CD14-positive monocyte (primary cell): ENCODE measurements at places on chromosomes 4 and X.

DNA sequence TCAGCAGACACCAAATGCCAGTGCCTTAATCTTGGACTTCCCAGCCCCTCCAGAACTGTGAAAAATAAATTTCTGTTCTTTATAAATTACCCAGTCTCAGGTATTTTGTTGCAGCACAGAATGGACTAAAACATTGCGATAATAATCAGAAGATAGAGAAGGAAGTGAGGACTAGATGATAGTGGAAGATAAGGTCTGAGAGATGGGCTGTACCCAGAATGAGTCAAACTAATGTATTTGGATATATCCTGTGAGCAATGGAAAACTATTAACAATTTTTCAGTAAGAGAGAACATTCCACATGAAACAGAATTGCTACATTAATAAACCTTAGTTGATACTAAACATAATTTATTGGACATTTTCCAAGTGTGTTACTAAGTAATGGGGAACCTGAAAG lies 93.3 kb downstream of the FANCB start:
- no peak for DNase-seq

DNA sequence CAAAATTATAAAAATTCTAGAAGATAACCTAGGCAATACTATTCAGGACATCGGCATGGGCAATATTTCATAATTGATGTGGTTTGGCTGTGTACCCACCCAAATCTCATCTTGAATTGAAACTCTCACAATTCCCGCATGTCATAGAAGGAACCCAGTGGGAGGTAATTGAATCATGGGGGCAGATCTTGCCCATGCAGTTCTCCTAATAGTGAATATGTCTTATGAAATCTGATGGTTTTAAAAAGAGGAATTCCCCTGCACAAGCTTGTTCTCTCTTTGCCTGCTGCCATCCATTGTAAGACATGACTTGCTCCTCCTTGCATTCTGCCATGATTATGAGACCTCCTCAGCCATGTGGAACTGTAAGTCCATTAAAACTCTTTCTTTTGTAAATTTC lies 77.7 kb downstream of the DDX60 start:
- DNase-seq, result no peak

- no peak for DNase-seq
These were observed 48.8 kb downstream of the PTCHD1 start for GRCh38 chrX:23383411-23383810.

GRCh38 chr4:184503869-184504300 lies 29.5 kb upstream of the IRF2 start:
- peak; percentile 85 for DNase-seq

GRCh38 chr4:70844180-70844579 lies 4.5 kb upstream of the GRSF1 start:
- no peak for DNase-seq

- no peak for DNase-seq
These were observed 144.1 kb downstream of the PDGFC start for GRCh38 chr4:156827519-156827918.

- no peak for DNase-seq
These were observed 20.3 kb upstream of the HGFAC start for GRCh38 chr4:3421470-3421869.

GRCh38 chrX:3697701-3698279 lies 15.7 kb downstream of the PRKX start:
- no peak for DNase-seq

DNA sequence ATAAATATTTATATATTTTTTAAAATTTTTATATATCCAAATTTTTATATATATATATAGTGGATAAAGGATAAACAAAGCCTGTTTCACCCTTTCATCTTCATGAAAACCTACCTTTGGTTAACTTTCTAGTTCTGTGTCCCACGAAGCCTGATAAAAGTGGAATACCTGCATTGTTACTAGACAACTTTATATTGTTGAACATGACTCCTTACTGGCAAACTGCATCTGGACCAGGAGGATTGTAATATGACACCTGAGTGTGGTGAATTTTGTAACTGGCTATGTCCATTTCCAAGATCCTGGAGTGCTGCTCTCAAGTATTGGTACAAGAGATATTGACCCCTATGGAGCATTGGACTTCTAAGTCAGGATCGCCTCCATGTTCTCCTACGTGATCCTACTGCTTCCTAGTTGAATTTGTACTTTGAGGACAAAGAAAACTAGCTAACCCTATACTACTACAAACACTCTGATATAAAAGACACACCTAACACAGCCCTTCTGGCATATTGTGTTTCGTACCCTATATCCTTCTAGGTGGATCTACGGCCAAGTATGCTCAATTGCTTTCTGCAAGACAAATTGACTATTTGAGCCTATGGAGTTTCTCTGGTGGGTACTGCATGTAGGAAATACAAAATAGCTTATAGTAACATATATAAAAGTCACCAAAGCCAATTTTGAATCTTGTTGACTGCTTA lies 61.3 kb upstream of the PRRG1 start:
- DNase-seq, result no peak

DNA sequence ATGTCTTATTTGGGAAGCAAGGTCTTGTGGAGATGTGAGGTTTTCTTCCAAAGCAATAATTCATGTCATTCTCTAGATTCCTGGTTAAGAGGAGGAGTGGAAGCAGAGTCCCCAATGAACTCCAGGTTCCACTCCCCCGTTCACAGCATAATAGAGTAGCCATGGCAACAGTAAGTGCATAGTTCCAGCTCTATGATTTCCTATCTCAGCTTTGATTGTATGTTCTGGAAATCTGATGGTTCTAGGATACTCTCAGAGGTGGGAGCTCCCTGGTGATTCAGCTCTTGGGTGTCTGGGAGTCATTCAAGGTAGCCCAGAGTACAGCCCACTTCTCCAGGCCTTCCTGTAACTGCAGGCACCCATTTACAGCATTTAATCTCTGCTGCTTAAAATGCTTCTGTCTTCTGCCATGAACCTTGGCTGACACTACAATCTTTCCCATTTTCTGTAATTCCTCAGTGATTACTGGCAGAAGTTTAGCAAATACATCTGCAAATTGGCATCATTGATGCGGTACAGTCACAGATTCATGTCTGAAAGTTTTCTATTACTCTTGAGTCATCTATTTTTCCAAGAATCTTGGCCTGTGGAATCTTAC lies 242.0 kb downstream of the MAPK10 start:
- no peak for DNase-seq

DNA sequence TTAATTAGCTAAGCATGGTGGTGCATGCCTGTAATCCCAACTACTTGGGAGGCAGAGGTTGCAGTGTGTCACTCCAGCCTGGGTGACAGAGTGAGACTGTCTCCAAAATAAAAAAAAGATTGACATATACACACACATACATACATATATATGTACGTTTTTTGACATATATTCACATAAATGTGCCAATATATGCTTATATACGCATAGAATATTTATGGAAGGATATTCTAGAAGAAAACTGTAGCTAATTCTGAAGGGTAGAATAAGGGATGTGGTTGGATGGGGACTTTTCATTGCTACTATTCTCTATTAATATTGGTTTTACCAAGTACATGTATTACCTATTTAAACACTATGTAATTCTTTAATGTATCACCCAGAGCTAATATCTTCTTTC lies 19.7 kb downstream of the ZGRF1 start:
- no peak for DNase-seq
